ENCODE measurements at places on chromosomes 1 and 21.

GRCh38 chr1:8189931-8190483, 127.9 kb upstream of the SLC45A1 start:
- no peak for DNase-seq

- DNase-seq, result no peak
Observed at GRCh38 chr21:36163750-36164741, 7.4 kb downstream of the DOP1B start.

DNA sequence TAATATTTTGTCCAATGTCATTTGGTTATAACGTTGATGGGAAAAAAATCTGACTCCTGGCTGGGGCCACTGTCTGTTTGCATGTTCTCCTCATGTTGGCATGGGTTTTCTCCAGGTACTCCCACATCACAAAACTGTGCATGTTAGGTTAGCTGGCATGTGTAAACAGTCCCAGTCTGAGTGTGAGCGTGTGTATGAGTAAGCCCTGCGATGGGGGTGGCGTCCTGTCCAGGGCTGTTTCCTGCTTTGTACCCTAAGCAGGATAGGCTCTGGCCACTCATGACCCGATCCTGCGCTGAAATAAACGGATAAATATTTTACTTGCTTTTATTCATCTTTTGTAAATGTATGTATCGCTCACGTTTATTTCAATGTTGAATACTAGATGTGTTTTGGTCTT, 13.5 kb downstream of the EFCAB14 start:
- no peak for DNase-seq

DNA sequence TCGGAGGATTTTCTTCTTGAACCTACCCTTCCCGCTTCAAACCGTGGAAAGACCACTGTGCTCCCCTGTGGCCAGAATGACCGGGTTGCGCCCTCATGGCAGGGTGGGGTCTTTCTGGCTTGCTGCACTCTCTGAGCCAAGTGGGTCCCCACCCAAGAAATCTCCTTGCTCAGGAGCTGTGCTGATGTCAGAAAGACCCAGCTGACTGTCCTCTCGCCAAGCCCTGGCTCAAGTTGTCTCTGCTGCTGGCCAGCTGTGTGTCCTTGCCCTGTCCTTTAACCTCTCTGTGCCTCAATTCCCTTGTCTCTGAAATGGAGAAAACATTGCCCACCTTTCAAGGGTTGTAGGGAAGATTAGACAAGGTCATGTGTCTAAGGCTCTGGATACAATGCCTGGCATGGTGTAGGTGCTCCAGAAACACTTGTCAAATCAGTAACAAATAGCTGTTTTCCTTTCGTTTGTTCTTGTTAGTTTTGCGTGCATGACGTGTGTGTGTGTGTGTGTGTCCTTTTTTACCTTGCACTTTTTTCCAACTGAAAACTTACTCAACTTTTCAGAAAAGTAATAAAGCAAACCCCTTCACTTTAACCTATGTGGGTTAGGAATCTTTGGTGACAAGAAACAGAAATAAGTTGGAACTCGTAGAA, 41.1 kb upstream of the RPL11 start:
- no peak for DNase-seq

DNA sequence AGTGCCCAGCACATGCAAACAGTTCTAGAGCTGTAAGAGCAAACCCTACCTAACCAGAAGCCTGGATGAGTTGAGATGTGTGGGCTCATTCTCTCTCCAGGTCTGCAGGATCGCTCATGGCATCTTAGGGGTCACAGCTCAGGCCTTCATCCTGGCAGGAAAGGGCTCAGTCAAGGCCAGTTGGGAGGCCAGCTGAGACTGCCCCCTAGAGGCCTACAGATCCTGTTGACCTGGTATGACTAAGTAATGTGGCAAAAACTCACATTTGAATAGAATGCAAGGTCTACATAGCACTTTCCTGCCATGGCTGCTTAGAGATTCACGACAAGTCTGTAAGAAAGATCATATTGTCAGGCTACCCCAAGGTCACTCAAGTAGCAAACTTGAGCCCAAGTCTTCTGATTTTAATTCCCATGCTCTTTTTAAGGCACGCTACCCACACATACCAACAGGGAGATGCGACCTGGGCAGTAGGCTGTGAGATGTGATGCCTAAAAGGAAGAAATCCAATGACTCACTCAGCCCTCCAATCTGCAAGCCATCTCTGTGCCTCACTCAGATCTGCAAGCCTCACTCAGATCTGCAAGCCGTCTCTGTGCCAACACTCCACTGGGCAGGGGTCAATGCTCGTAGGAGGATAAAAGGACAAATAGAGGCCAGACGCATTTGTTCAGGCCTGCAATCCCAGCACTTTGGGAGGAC, 5.1 kb upstream of the CAPN8 start:
- DNase-seq, result no peak
